ENCODE measurements at places on chromosomes 1 and 21. TPM values are rescaled to one million over a fixed set of nuclear protein-coding genes. Genes with fewer than 3 reads are reported as not detected.

DNA sequence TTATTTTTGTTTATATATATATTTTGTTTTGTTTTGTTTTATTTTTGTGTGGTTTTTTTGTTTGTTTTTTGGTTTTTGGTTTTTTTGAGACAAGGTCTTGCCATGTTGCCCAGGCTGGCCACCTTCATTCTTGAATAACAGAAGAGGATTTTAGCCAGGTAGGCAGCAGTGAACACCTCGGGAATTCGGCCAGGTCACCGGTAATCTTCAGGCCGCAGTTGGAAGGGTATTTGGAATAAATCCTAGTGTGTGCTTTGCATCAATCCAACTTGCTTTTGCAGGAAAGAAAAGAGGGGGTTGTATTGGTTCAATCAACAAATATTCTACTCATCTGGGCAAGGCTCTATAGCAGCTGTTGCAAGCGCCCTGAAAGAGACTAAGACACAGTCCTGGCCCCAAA, 53.9 kb downstream of the MT1HL1 start:
- no peak for DNase-seq

GRCh38 chr1:66671455-66671854, 80.8 kb upstream of the DYNLT5 start:
- DNase-seq, result no peak

The EPHA10 gene
- 0.13 TPM for total RNA-seq

DNA sequence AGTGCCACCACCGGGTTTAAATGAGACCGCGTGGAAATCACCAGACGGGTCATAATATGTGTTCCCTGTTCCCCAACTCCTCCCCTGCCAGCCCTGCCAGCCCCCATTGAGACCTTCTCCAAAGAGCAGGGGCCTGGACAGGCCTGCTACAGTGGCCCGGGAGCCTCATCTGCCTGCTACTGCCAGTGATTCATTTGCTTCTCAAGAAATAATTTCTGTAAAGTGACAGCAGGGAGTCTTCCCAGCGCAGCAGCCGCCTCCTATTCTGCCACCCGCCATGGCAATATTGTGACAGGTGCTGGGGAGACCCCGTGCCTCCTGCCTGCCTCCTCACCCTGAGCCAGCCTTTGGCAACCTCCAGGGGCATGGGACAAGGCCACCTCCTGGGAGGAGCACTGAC, 8.9 kb downstream of the IFFO2 start:
- no peak for DNase-seq

The SYCP1 gene
- total RNA-seq, result not detected

The HAO2 gene
- not detected for total RNA-seq

GRCh38 chr1:31685795-31686194, 18.0 kb downstream of the COL16A1 start:
- DNase-seq, result no peak

DNA sequence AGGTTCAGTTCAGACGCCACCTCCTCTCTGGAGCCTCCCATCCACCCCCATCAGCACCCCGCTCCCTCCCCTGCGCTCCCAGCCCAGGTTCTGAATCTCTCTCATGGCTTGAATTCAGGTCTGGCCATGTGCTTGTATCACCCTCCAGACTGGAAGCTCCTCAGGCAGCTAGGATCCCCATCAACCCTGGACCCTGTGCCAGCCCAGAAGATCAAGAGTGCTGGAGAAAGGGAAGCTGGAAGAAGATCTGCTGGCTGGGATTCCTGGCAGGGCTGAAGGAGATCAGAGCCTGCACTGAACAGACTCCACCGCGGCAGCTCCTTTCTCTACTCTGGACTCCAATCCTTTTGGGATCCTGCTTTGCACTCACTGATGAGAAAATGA, 11.7 kb upstream of the TINAGL1 start:
- no peak for DNase-seq

The INKA2 gene
- 28.4 TPM for total RNA-seq

The ZBTB8B gene
- total RNA-seq, result not detected
